ENCODE measurements at places on chromosomes 2 and 18.

- no peak for DNase-seq
These were observed 57.8 kb downstream of the PDK1 start for GRCh38 chr2:172613615-172614231.

DNA sequence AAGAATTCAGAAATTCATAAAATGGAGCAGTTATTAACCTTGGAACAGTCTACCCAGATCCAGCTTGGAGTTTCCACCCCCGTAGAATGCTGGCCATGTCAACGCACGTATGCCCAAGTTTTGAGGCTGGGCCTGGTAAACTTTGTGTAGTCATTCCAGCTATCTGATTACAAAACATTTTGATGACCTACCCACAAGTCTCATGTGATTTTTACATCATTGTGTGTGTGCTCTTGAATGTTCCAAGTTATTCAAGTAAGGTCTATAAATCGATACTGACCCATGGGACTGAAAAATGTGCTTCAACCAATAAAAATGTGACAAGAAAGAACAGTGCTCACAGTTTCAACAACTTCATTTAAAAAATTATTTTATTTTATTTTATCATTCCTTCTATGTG, 32.5 kb upstream of the ICOS start:
- no peak for DNase-seq

DNA sequence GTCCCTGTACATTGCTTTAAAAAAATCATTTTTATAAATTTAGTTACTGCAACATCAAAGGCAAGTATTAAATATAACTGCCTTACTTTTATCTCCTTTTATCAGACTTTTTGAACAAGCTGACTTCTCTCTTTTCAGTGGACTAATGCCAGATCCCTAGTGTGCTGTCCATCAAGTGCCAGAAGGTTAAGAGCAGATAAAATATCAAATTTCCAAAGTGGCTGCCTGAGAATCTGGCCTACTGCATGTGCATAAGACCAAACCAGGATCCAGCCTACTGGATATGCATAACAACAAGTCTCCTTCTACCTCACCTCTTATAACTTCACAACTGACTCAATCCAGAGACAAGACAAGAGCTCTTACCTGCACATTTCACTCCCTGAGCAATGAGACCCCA, 59.8 kb upstream of the CHRNA1 start:
- no peak for DNase-seq

- DNase-seq, result no peak
These were observed 186.1 kb downstream of the HDAC4 start for GRCh38 chr2:239214725-239215124.

GRCh38 chr2:161237392-161238264, 70.6 kb upstream of the PSMD14 start:
- DNase-seq, result peak; percentile 64

DNA sequence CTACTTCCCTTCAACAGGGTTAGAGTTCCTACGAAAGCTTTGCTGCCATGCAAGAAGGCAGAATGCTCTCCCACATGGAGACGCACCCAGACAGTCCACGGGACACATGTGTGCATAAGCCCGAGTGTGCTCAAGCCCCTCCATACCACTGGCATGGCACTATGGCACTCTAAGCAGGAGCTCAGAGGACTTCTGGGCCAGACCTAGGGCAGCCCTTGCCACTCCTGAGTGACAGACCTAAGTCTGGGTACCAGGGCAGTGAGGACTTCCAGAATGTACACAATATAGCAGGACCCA, 11.4 kb upstream of the ARID5A start:
- no peak for DNase-seq

DNA sequence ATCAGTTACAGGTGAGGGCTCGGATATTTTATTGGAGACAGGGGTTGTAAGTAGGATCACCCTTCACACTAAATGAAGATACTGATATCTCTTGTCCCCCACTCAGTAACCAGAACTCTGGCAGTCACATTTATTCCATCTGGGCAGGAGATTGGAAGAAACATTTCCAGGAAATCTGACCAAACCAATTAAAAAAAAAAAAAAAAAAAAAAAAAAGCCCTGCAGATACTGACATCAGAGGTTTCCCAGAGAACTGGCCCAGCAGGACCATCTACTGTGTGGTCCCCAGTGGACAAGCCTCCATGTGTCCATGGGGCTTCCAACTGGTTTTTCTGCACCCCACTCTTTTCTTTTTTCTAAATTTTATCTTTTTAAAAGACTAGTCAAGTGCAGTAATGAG, 41.3 kb downstream of the SH2D6 start:
- DNase-seq, result no peak

DNA sequence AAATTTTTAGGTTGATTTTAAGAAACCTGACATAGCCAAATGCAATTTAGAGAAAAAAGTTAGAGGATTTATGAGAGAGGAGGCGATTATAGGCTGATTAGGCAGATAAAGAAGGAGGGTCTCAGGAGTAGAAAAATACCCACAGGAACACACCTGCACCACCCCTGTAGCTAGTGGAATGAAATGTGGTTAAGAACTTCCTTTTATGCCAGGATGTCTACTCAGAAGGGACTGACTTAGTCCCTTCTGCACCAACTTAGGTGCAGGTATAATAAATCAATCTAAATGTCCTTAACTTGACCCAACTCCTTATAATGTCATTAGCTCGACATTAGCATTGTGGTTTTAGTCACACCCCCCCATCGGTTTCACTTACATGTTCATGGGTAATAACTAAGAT, 1274.5 kb upstream of the TMEFF2 start:
- DNase-seq, result no peak

DNA sequence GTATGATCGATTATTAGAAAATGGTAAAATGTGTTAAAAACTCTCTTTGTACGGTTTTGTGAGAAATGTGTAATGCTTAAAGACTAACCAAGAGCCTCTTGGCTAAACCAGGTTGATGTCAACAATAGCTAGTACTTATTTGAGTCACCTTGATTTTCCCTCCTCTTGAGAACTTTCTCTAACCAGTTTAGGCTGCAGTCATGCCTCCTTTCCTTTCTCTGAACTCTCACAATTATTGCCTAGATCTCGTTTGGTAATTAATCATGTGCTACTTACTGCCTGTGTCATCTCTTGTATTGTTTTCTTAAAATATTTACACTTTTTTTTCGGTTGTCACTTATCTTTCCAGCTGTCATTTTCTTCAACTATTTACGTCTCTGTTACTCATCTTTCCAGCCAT, 1.1 kb upstream of the EPC2 start:
- DNase-seq, result no peak

- peak; percentile 69 for DNase-seq
These were observed 31.6 kb upstream of the SNORC start for GRCh38 chr2:232838406-232838874.

DNA sequence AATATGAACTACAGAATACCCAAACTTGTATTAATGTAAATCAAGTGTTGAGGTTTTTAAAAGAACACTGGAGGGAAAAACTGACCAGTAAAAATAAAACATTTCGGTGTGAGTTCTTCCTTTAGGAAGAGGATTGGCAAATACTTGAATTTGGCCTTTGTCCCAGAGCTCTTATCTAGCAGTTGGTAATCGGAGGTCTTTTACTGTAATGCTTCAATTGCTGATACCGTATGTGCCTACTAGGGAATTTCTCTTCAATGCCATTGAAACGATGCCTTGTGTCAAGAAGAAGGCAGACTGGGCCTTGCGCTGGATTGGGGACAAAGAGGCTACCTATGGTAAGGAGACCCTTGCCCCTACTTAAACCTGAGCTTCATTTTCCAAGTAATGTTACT, 4.1 kb downstream of the RRM2 start:
- no peak for DNase-seq

GRCh38 chr2:127829845-127830246, 18.9 kb upstream of the WDR33 start:
- DNase-seq, result peak; percentile 78

DNA sequence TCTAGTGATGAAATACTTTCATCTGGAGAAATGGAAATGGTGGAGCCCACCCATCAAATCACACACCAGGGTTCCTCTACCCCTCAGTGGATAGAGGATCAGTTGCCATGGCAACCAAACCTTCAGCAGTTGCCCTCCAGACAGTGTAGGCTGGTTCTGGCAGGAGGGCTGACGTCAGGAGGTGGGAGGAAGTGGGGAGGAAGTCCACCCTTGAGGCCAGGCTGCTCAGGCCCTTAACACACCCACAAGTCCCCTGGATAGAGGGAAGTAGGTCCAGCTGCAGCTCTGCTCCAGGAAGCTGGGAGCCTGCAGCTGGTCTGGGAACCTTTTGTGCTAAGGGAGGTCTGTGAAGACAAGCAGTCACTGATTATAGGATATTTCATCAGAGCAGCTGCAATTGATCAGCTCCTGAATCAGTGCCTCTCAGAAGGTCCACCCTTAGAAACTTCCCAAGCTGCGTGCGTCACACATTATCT, 186.6 kb downstream of the MTX2 start:
- DNase-seq, result no peak

DNA sequence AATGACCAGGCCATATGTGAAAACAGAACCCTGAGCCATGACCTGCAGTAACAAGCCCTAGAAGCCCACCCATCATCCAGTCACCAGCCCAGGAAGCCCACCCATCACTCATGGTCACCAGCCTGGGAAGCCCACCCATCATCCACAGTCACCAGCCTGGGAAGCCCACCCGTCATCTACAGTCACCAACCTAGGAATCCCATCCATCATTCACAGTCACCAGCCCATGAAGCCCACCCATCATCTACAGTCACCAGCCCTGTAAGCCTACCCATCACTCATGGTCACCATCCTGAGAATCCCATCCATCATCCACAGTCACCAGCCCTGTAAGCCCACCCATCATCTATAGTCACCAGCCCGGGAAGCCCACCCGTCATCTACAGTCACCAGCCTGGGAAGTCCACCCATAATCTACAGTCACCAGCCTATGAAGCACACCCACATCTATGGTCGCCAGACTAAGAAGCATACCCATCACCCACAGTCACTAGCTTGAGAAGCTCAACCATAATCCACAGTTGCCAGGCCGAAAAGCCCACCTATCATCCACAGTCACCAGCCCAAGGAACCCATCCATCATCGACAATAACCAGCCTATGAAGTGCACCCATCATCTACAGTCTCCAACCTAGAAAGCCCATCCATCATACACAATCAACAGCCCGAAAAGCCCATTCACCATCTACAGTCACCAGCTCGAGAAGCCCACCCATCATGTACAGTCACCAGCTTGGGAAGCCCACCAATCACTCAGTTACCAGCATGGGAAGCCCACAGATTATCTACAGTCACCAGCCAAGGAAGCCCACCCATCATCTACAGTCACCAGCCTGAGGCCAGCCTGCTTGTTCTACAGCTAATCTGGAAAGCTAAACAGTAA, 91.9 kb downstream of the TWIST2 start:
- no peak for DNase-seq

DNA sequence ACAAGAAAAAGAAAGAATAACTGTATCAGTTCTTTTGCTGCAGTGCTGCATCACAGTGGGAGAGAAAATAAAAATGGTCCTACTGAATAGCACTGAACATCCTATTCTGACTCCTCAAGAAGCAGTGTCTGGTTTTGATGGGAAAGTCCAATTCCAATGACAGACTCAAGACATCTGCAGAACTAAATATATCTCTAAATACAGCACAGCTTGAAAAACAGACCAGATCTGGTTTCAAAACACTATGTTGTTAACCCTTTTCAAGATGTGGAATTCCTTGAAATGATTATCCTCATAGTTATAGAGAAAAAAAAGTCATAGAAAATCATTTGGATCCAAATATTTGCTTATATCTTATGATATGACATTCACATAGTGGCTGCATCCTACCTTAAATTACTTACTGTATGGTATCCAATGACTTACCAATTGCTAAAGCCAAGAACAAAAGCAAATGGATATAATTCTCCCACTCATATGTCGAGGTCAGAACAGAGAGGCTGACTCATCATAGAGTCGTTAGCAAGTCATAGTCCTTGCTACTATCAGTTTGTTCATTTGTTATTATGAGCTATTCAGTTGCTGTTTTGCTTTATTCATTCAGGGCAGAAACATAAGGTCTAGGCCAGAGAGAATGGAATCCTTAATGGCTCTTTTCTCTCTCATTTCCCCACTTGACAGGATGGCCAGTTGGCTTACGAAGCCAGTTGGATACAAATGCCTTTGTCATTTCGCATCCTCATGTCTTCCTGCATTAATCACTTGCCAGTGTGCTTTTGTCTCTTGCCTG, 62.5 kb upstream of the ACVR2A start:
- no peak for DNase-seq

- DNase-seq, result no peak
These were observed 78.1 kb downstream of the IRS1 start for GRCh38 chr2:226721541-226721940.

DNA sequence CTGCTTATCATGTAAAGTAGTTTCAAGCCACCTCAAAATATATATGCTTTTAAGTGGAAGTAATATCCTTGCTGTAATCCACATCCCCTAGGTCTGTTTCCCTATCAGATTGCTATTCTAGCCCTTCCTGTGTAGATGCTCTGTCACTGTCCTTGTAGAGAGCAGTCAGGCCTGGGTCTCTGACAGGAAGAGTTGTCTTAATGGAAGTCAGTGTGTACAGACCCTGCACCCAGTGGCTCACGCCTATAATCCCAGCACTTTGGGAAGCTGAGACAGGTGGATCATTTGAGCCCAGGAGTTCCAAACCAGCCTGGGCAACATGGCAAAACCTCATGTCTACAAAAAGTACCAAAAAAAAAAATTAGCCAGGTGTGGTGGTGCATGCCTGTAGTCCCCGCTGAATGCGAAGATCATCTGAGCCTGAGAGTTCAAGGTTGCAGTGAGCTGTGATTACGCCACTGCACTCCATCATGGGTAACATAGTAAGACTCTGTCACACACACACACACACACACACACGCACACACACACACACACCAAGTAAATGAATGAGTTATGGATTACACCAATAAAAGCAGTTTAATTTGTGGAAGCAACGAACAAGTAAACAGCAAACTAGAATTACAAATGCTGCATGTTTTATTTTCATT, 70.2 kb upstream of the DSC1 start:
- no peak for DNase-seq

DNA sequence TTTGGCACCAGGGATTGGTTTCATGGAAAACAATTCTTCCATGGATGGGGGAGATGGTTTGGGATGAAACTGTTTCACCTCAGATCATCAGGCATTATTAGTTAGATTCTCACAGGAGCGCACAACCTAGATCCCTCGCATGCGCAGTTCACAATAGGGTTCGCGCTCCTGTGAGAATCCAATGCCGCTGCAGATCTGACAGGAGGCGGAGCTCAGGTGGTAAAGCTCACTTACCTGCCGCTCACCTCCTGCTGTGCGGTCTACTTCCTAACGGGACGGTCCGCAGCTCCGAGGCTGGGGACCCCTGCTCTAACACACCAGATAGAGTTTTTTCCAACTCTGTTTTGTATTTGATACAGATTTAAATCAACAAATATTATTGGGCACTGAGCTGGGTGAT, 286.5 kb downstream of the MTX2 start:
- DNase-seq, result no peak

DNA sequence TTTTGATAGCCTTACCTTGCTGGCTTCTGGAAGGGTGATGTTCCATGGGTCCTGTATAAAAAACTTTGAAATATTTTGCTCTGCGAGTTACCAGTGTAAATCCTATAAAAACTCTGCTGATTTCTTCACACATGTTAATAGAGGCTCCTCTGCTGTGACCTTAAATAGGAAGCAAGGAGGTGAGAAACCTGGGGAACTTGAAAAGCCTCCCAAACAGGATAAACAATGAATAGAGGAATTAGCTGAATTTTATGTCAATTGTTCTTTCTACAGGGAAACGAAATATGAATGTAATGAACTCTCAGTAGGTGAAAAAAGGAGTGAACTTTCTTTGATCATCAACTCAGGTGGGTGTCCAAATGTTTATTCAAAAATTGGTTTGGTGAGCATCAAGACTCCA, 10.8 kb upstream of the CCL20 start:
- no peak for DNase-seq
